Amniotic epithelial cell (primary cell): ENCODE measurements at places on chromosomes 16 and 17.
A peak's percentile ranks its signal among the peaks of the same experiment; 100 is the strongest.

DNA sequence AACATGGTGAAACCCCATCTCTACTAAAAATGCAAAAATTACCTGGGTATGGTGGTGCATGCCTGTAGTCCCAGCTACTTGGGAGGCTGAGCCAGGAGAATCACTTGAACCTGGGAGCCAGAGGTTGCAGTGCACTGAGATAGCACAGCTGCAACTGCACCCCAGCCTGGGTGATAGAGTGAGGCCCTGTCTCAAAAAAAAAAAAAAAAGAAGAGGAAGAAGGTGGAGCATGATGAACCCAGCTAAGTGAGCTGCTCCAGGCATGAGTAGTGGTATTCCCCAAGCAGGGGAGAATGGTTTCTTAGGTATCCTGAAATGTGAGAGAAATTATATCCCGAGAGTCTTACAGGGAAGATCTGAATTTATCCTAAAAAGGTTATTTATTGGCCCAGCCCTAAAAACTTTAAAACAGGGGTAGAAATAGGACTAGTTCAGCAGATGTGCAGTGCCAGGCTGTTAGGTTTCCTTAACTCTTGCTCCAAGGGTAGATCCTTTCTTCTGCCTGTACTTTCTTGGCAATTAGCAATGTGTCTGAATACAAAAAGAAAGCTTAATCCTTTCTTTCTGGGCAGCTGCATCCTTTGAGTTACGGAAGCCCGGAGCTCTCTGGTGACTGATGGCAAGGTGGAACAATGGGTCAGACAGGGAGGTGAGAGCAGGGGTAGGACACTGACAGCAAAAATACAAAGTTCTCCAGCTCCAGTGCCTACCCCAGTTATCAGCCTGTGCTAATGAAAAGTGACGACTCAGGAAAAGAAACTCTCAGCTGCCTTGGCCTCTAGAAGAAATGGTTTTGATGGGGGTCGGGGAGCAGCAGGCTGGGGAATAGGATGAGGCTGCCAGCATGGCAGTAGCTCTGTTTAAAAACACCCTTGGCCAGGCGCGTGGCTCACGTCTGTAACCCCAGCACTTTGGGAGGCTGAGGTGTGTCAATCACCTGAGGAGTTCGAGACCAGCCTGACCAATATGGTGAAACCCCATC lies 36.5 kb upstream of the TOB1 start:
- no peak for DNase-seq

- DNase-seq: no peak
These were observed 2.2 kb upstream of the FZD2 start for GRCh38 chr17:44555099-44555498.

GRCh38 chr17:68627956-68628575 lies 26.9 kb upstream of the FAM20A start:
- peak; percentile 4 for DNase-seq

- no peak for DNase-seq
These were observed 124.9 kb downstream of the SOCS1 start for GRCh38 chr16:11130978-11131665.
